Upper lobe of right lung (tissue), 1 donor: ENCODE measurements at places on chromosomes 16 and 17. TPM values are rescaled to one million over a fixed set of nuclear protein-coding genes. Genes with fewer than 3 reads are reported as not detected.
A peak's percentile ranks its signal among the peaks of the same experiment; 100 is the strongest.

Gene MYH13
- not detected for total RNA-seq

Gene CMTM2
- total RNA-seq = 3.1 TPM

Gene TBC1D26
- not detected for total RNA-seq

Gene SPNS3
- 0.87 TPM for total RNA-seq

Gene ZNF267
- total RNA-seq = 17.0 TPM

Gene ABAT
- total RNA-seq = 9.8 TPM

Gene PRCD
- total RNA-seq = 7.7 TPM

GRCh38 chr17:45996282-45996937 lies 2.6 kb upstream of the STH start:
- no peak for DNase-seq

GRCh38 chr16:2370721-2371120 lies 30.2 kb upstream of the ABCA3 start:
- DNase-seq = no peak

GRCh38 chr16:65991149-65991701 lies 375.3 kb upstream of the CDH5 start:
- no peak for DNase-seq

DNA sequence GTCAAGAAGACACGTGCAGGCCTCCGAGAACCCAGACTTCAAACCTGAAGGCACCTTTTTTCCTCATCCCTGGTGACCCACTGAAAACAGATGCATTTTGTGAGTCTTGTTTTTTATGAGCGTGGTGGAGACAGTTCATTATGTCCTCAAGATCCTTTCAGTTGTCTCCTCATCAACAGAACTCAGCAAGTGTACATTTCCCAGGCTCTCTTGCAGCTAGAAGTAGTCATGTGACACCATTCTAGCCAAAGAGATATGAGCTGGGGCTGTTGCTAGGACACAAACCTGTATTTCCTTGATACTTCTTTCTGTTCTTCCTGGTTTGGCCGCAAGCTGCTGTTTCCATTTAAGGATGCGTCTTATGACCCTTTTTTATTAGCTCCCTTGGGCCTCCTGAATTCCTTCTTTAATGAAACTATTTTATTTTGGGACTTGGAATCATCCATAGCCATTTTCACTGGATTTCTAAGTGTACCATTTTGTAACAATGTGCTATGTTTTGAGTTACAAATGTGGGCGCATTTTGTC lies 135.7 kb upstream of the FOXF1 start:
- no peak for DNase-seq

DNA sequence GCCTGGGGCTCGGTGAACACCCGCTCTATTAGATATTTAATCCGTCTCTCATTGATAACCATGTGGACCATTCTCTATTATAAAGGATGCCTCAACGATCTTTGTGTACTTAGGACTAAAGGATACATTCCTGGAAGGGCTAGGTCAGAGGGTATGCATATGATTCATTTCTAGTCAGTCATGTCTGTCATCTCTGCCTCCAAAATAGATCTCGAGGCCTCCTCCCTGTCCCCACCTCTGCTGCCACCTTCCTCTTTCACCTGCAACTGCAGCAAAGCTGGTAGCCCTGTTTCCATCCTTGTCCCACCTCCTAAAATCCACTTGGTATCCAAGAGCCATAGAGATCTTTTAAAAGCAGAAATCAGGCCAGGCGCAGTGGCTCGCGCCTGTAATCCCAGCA lies 121.5 kb downstream of the KATNIP start:
- no peak for DNase-seq

DNA sequence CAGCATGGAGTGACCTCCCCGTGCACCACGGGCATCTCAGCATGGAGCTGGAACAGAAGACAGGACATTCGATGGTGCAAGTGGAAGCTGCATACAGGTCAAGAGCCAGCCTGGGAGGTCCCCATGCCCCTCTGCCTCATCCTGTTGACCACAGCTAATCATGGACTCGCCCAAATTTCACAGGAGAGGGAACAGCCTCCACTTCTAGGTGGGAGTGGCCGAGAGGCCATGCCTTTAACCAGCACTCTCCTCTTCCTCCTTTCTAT lies 3.8 kb upstream of the SLC47A2 start:
- peak; percentile 59 for DNase-seq

DNA sequence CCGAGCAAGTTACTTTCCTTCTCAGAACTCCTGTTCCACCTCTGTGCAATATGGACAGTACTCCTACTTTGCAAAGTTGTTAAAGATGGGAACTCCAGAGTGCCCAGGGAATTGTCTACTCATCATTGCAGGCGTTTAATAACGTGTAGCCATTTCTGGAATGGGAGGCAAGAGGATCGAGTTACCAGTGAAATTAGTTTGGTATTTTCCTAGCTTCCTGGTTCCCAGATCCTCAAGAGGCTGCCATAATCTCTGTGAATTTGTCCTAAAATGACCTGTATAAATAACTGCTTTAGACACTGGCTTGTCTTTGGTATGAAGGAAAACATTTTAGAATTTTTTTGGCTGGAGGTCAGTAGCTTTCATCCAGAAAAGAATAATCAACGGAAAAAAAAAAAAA lies 27.7 kb downstream of the WWOX start:
- DNase-seq = no peak

GRCh38 chr16:49788572-49788971 lies 67.3 kb downstream of the ZNF423 start:
- DNase-seq = no peak

- DNase-seq = no peak
These were observed 94.9 kb downstream of the CACNG1 start for GRCh38 chr17:67139289-67139688.

DNA sequence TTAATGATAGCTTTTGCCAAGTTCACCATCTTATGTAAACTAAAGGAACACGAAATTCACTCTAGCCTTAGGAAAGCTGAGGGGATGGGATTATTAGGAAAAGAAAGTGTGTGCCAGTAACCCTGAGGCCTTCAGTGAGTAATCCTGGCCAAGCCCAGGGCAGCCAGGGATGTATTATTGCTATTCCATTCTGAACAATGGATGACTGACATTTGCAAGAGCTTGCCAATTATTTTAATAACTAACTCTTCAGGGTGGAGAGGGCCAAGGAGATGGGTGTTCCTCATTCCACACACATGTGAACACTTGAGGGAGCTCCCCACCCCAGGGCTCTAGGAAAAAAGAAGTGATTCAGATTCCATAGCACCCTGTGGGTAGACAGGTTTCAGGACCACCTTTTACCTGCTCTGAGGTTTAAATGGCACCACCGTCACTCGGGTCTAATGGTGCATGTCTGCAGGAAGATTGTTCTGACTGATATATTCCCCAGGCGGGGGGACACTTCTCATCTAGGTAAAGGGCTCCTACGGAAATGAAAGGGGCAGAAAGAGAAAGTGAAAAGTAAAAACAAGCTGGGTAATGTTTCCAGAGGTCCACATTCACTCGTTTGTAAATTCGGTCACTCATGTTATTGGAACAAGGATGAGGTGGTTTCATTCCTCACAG lies 41.5 kb downstream of the TK2 start:
- no peak for DNase-seq

- DNase-seq = no peak
These were observed 99.1 kb downstream of the RBFOX1 start for GRCh38 chr16:7431723-7432122.

DNA sequence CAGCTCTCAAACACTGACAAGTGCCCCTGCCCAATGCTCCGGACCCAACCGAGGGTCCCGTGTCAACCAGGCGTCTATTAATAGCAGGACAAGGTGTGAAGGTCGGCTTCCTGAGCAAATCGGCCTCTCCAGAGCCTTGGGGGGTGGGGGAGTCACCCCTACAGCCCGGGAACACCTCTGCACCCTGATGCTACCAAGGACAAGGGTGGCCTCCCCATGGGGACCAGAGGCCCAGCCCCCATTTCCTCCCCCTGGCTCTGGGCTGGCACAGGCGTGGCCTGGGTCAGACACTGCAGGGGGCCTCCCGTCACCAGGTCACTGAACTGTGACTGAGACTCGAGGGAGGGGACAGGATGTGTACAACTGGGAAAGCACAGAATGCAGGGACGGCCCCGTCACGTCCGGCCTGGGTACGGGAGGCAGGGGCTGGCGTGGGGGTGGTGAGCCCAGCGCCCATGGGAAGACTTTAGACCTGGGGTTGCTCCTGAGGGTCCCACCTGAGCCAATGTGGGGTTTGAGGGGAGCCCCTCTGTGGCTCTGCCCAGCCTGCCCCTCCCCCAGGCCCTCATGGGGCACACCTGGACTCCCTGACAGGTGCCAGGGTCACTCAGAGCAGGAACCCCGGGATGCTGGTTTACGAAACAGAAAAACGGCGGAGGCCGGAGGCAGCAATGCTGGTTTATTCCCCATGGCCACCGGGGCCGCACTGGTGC lies 579 bp upstream of the CYBA start:
- peak; percentile 69 for DNase-seq

DNA sequence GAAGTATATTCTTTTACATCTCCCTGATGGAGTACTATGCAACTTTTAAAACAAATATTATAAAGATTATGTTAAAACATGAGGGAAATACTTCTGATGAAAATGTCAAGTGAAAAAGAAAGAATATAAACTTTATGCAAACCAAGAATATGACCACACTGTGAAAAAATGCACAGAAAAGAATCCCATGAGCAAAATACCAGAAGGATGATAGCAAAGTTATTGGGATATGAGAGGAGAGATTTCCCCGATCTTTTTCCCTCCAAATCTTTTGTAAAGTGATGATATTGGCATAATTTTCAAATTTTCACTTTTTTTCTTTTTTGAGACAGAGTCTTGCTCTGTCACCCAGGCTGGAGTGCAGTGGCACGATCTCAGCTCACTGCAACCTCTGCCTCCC lies 36.6 kb upstream of the SMURF2 start:
- DNase-seq = no peak

DNA sequence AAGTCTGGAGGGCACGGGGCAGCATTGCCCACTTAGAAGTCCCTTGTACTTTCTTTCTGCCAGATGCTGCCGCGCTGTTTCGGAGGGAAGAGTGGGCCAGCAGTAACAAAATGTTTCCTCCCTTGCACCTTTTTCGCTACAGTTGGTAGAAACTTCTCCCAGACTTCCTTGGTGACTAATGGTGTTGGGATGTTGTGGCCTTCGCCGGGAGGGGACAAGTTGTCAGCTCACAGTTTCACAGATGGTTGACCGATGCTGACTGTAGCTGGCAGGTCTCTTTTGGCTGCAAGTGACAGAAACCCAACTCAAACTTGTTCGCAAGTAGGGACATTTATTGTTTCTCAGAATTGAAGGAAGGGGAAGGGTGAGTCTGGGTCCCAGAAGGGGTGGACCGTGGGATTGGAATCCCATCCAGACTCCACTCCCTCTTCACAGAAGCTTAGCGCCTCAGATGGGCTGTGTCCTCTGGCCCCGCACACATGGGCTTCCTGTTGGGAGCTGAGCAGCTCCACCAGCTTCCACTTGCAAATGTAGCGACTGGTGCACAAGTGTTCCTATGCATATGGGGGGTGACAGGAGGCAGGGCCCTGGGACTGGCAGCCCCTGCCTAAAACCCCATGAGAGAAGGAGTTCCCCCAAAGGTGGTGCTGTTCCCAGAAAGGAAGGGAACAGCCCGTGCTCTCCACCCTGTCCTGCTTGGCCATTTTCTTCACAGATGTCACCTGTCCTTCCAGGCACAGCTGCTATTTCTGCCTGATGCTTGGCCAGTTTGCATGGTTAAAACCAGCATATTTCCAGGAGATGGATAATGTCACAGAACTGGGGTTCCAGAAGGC lies 30.9 kb upstream of the RPRML start:
- no peak for DNase-seq

GRCh38 chr17:44672479-44673093 lies 16.3 kb downstream of the MEIOC start:
- DNase-seq = no peak

DNA sequence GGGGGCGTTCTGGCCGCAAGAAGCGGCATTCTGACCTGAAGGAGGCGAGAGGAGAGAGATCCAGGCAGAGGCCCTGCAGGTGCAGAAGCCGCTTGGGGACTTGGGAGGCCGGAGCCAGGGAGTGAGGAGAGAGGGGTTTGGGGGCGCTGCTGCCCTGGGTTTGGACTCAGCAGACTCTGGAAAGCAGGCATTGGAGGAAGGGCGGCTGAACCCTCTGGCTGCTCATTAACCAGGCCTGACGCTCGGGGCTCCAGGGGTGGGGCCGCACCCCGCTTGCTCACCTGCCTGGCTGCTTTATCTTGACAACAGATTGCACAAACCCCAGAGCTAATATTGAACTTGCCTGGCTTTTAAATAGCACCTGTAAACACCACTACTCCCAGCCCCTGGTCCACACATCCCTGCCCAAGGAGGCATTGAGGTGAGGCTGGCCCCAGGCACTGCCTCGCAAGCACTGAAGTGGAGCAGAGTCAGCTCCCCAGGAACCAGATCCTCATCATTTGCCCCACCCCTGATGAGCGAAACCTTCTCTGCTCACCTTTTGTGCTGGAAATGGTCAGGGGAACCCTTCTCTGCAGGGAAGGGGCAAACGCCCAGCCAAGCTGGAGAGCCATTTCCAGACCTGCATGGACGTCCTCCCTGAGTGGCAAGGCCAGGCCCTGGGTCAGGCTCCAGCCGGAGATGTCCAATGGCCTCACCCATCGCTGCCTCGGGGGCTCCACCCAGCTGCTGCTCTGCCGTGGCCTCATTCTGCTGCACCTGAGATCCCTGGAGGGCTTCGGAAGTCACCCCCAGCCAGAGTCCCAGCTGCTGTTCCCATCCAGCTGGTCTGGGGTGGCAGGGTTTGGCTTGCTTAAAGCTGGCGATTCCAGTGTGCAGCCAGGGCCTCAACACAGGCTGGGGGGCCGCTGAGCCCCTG lies 190.2 kb upstream of the GSE1 start:
- peak; percentile 92 for DNase-seq

DNA sequence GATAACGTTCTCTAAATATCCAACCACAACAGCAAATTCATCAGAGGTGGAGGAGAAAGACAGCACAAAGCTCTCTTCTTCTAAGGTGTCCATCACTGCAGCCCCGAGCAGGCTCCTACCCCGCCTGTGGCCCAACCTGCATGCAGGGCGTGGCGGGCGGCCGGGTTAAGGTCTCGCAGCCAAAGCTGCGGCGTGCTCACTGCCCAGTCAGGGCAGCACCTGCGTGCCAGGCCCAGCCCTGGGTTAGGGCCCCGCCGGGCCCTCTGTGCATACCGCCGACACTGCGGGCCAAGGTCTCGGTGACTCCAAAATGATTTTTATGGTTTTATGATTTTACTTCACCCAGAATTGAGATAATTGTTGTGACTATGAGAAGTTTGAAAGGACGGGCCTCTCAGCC lies 57.8 kb downstream of the FOXK2 start:
- DNase-seq = no peak

DNA sequence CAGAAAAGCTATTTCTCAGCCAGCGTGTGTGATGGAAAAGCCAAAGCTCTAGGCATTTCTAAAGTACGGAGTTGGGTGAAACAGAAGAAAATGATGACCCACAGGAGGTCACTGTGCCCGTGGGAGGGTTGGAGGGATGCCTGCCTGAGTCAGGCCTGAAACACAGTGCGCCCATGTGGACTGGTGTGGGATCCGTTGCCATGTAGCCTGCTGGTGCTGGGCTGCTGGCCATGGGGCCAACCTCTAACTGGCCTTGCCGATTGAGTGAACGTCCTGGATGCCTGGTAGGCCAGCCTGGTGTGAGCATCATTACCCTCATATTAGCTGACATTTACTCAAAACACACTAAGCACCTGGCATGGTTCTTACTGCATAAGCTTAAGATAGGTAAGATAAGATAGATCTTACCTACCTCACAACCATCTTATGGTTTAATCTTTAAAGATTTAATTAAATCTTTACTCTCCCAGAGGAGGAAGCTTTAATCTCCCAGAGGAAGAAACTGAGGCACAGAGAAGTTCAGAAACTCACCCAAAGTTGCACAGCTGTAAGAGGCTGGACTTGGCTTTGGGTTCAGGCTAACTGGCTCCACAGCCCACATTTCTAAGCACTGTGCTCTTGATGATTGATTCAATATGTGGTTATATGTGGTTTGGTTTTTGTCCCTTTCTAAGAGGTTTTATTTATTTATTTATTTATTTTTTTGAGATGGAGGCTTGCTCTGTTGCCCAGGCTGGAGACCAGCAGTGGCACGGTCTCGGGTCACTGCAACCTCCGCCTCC lies 15.7 kb downstream of the MGAT5B start:
- DNase-seq = no peak
